Activated naive CD4-positive, alpha-beta T cell treated with Interleukin-2 at 50 U/mL for 16 hours (primary cell): ENCODE measurements at places on chromosomes 13 and 19.

DNA sequence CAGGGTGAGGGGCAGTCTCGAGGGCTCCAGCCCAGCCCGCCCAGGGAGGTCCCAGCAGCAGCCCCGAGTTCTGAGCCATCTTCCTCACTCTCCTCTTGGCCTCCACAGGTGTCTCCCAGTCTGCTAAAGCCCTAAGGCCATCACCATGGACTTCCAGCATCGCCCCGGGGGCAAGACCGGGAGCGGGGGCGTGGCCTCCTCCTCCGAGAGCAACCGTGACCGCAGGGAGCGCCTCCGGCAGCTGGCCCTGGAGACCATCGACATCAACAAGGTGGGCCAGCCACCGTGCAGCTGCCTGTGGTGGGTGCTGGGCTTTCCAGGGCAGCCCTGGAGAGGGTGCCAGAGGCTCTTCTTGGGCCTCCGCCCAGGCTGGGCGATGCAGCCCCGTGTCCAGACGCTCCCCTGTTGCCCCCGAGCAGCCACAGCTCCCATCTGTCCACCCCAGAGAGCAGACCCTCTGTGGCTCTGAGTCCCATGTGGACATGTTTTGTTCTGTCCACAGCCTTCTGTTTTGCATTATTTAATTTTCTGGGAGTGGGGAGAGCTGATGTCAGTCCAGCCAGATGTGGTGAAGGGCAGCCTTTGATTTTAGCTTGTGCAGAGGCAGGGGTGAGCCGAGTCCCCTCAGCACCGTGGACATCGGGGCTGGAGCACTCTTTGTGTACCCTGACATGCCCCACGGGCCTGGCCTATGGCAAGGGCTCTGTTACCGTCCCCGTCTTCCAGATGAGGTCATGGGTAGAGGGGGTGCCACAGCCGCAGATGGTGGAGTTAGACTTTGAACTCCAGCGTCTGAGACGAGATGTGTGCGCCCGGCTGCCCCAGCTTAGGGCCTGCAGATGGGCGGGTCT lies 5.6 kb upstream of the AMH start:
- DNase-seq, result no peak

GRCh38 chr13:34038541-34039068 lies 220.7 kb downstream of the RFC3 start:
- no peak for DNase-seq

DNA sequence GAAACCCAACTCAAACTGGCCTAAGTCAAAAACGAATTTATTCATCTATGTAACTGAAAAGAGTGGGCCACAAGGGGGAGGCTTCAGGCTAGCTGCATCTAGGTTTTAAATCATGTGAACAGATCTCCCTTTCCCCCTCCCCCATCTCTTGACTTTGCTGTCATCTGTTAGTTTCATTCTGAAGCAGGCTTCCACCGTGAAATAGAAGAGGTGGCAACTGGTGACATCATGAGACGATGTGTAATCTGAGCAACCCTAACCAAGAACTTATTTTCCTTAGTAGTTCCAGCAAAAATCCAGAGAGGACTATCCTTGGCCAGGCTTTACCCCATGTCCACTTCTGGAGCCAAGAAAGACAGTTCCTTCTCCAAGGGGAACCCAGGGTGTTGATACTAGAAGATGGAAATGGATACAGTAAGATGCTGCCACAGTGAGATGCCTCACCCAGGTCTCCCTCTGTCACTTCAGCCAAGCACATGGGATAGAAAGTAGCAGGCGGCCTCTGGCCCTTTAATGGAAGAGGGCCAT lies 9.4 kb downstream of the SAMD4B start:
- peak; percentile 45 for DNase-seq

- no peak for DNase-seq
Measured at GRCh38 chr19:18299654-18300053, 18.2 kb upstream of the JUND start.

DNA sequence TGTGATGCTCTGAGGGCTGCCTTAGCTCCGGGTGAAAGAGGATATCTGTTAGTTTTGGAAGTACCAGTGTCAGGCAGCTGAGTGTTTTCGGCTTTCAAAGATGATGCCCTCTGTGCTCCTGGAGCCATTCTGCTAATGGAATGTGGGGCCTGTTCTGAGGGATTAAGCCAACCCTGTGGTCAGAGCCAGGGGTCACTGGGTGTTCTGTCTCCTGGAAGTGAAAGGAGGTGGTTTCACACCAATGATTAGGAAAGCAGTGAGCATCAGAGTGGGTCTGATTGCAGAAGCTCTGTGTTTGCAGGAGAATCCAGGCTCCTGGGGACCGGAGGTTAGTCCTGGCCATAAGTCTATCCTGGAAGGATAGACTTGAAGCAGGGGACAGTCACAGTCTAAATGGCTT lies 94.6 kb downstream of the UQCRFS1 start:
- DNase-seq, result no peak

DNA sequence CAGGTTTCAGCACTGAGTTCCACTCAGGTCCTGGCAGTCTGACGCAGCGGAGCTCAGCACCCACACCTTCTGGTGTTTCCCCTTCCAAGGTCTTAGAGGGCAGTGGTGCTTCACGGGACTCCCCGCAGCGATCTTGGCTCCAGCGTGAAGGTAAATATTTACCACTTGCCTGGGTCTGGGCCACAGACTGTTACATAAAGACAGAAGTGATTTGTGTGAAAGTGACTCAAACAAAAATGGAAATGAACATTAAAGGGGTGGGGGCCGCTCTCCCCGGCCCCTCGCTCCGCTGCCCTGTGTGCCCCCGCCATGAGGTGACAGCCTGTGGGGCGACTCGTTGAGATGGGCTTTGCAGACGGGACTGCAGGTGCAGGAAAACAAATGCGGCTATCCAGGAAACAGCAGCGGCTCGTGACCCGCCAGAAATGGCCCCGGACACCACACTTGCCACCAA lies 55.0 kb downstream of the GGACT start:
- DNase-seq, result no peak

GRCh38 chr19:31946491-31946890 lies 398.9 kb upstream of the ZNF507 start:
- DNase-seq, result no peak

GRCh38 chr19:16252459-16253205 lies 54.9 kb downstream of the AP1M1 start:
- DNase-seq, result no peak

GRCh38 chr19:43774103-43774939 lies 6.5 kb downstream of the KCNN4 start:
- no peak for DNase-seq

DNA sequence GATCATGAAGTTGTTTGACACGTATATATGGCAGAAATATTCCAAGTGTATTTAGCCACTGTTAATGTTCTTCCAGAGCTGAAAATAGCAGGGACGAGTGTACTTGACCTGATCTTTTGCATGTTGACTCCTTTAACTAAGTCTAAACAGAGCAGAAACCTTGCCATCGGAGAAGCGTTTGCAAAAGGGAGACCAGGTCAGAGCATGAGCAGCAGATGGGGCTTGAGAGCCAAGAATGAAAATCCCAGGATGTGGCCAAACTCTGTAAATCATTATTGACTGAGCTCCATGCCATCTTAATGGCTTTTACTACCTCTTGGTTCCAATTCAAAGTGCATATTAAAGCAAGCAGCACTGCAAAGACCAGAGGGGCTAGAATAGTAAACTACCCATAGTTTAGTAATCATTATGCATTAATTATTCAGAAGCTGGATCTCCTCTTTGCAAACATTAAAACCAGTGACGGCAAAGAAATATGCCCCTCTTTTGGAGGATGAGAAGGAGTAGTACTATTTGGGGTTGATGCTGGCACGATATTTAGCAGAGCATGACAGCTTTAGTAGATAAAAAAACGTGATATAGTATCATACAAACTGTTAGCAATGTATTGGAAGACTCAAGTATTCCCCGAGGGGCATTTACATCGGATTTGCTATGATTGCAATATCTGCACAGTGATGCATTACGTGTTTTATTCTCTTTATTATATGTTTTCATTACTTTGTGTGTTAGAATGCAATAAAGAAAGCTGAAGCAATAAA lies 55.7 kb downstream of the FAM216B start:
- no peak for DNase-seq

GRCh38 chr13:27482983-27483382 lies 32.6 kb upstream of the MTIF3 start:
- no peak for DNase-seq

GRCh38 chr19:35017507-35017906 lies 12.8 kb upstream of the SCN1B start:
- no peak for DNase-seq

- no peak for DNase-seq
Measured at GRCh38 chr19:18176367-18177310, 3.0 kb downstream of the IFI30 start.

DNA sequence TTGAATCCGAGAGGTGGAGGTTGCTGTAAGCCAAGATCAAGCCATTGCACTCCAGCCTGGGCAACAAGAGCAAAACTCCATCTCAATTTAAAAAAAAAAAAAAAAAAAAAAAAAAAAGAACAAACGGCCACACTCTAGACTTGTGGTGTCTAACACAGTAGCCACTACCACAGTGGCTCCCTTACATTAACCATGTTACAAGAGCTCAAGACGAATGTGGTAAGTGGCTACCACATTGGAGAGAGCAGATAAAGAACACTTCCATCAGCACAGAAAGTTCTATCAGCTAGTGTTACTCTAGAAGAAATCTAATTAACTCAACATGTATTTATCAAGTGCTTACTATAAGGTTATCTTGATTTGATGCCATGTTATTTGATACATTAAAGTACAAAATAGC lies 11.5 kb downstream of the XPO4 start:
- no peak for DNase-seq

DNA sequence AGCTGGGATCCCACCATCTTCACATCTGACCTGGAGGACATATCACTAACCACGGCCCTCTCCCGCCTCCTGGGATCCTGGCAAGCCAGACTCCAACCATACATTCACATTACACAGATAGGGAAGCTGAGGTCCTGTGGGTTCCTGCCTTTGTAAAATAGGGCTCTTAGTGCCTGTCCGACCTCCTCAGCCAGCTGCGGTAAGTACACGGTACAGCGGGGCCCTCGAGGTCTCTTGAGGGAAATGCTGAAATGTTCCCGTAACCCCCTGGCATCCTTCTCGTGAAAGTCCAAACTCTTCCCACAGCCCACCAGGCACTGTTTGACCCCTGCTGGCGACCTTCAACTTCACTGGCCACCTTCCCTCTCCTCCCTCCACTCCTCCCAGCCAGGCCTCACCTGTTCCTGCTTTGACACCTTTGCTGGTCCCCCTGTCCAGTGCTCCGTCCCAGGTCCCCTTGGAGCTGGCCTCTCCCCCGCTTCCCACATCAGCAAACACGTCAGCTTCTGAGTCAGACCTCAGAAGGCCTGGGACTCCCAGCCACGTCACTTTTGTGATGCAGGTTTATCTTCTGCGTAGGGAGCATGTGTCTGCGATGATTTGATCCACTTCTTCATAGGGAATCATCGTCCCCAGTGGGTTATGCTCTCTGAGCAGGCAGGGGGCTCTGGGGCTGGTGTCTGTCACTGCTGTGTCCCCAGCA lies 8.8 kb upstream of the GNG7 start:
- DNase-seq, result no peak

DNA sequence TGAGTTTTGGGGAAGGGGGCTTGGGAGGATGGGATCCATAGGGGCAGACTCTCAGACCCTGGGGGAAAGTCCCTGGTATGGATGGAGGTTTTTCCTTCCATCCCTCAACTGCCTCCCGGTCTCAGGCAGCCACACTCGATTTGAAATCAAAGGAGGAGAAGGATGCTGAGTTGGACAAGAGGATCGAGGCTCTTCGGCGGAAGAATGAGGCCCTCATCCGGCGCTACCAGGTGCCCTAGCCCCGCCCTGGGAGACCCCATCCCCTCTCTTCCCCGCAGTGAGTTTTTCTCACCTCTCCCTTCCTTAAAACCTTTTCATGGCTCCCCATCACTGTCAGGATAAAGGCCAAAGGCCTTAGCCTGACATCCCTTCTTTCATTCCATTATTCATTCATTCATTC lies 2.1 kb downstream of the CCDC9 start:
- DNase-seq, result no peak

- no peak for DNase-seq
Measured at GRCh38 chr19:16069813-16070365, 6.4 kb upstream of the TPM4 start.

DNA sequence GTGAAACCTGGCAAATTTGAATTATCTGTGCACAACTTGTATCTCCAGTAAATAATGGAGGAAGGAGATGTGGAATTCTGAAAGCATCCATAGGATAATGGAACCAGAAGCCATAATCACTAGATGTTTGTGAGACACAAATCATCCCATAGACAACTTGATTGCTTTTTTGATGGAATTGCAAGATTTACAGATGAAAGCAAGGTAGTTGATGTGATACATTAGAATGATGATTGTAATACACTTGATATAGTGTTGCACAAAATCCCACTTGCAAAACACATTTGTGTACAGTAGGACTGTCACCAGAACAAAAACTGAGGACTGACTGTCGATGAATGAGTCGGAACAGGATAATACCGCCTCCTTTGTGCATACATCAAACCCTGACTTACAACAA lies 178.3 kb downstream of the IRS2 start:
- no peak for DNase-seq

- DNase-seq, result no peak
Measured at GRCh38 chr19:14218620-14219330, 12.8 kb upstream of the ADGRL1 start.

DNA sequence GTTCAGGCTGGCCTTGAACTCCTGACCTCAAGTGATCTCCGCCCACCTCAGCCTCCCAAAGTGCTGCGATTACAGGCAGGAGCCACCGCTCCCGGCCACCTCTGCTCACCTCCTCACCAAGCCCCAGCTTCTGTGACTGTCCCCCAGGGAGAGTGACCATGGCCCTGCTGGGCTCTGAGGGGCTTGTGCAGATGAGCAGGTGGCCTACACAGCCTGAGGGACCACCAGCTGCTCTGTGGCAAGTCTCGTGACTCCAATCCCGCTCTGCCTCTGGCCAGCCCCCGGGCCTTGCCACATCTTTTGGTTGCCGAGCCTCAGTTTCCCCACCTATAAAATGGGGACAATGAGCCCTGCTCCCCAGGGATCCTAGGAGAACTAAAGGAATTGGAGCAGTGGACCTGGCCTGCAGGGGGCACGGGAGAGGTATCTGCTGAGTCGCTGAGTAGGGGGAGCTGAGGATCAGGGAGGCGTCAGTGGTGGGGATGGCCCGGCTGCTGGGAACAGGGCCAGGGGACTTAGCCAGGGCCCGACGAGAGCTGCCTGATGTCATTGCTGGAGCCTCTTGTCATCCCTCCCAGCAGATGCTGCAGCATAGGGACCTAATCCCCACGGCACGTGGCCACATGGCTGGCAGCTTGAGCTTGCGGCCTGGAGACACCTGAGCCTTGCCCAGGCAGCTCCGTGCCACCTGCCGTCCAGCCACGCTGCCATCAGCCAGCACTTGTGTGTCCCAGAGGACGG lies 74.7 kb downstream of the GADD45B start:
- no peak for DNase-seq
